ENCODE measurements at places on chromosomes 5 and 9. TPM values are rescaled to one million over a fixed set of nuclear protein-coding genes. Genes with fewer than 3 reads are reported as not detected.
A peak's percentile ranks its signal among the peaks of the same experiment; 100 is the strongest.

GRCh38 chr5:81779125-81779915 lies 28.4 kb upstream of the SSBP2 start:
- no peak for DNase-seq

DNA sequence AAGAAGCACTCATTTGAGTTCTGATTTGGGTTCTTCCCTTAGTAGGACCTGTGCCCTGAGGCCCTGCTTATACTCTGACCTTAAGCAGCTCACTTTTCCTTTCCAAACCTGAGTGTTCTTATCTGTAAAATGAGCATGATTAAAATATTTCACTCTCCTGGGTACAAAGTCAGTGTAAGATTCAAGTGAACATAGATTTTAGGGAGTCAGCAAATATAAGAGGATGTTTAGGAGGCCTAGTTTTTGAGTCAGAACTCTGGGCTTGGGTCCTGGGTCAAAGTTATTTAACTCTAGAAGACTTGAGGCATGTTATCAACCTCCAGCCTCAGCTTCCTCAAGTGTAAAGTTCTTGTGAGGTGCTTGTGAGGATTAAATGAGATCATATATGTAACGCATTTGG lies 8.7 kb upstream of the SPARC start:
- DNase-seq = no peak

Gene INSL4
- total RNA-seq = not detected

DNA sequence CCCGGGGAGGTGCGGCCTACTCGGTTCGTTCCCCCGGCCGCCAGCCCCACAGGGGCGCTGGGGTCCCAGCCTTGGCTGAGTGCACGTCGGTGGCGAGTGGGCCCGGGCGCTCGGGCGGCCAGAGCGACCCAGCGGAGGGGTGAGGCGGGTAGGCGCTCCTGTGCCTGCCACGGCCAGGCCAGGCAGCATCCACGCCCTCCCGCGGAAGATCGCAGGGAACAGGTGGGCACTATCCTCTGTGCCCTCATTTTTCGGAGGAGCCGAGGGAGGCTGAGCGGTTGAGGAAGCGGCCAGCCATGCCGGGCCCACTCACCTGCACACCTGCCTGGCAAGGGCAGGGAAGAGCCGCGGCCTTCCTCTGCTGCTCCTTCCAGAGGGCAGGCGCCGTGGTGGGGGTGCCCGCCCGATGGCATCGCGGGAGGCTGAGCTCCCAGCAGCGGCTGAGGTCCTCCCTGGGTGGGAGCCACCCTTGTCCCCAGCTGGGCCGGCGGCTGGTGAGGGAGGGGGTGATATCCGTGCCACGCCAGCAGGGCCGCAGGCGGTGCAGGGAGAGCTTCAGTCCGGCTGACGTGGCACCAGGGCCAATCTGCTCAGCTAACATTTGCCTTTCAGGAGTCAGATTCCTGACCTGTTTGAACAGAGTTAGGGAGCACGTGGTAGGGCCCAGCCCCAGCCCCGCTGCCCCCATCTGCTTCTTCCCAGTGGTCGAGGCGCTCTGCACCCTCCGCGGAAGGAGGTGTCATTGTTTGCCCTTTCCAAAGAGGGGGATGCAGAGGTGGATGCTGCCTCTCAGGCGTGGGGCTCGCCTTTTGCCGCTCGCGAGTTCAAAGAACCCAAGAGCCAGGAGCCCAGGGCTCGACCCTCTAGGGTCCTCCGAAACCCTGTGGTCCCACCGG lies 1.6 kb upstream of the SEC16A start:
- DNase-seq = peak; percentile 61

DNA sequence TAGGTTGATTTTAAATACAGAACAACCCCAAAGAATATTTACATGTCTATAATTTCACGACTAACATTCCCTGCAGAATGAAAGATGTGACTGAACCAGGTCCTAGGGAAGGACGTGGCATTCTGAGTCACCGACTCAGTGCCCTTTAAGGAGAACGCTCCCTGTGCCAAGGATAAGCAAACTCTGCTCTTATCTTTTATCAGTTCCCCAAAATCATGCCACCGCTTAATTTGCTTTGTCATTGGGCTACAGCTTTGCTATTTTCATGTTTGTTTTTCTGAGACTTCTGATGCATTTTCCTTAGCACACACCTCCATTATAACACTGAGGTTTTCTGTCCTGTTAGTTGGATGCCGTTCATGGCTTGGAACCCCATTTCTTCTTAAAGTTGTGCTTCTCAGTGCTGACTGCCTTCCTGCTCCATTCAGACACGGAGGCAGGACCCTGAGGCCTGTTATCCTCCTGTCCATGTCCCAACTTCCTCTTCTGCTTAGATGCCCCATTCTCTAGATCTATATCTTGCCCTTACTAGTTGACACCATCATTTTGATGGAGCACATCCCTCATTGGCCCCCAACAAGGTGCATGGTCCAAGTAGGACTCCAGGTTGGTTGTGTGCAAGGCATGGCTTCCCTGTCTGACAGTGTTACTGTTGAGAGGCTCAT lies 11.2 kb upstream of the SEMA4D start:
- no peak for DNase-seq

DNA sequence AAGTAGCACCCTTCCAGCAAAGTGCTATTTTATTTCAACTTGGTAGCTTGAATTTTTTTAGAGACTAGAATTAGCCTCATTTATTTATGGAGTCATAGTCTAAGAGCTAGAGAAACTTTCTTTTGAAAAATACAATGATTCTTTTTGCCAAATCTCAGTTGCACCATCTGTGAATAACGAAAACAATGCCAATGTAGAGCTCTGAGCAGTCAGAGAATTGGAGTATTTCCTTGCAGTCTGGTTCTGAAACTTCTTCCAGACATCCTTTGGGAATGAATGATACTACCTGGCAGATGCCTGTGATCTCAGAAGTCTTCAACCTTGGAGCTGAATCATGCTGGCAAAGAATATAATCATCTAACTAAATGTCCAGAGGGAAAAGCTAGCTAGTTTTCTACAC lies 511.5 kb upstream of the CYLC2 start:
- DNase-seq = no peak

Gene OLFML2A
- 3.1 TPM for total RNA-seq

DNA sequence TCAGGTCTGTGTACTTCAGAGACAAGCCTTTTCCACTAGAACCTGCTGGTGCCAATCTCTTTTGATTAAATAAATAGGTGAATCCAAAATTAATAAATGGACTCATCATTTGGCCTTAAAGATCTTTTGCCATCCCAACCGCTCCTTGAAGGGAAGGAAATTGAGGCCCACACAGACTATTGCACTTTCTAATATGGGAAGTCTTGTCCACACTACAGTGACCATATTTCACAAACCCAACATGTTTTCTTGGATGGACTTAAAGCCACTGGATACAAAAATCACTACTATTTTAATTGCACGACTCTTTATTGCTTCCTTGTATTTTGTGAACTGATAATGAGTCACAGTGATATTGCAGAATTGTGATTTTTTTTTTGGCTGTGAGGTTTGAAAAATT lies 135.0 kb downstream of the DIRAS2 start:
- no peak for DNase-seq

DNA sequence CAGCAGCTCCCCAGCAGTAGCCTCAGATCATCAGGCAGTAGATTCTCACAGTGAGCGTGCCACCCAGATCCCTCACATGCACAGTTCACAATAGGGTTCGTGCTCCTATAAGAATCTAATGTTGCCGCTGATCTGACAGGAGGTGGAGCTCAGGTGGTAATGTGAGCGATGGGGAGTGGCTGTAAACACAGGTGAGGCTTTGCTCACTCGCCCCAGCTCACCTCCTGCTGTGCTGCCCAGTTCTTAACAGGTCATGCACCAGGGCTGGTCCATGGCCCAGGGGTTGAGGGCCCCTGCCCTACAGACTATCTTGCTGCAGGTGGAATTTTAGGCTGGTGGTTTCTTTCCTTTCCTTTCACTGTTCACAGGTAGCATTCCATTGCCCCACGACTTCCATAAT lies 100.2 kb downstream of the MRPL36 start:
- no peak for DNase-seq

- DNase-seq = no peak
Observed at GRCh38 chr9:36991516-36992134, 42.4 kb downstream of the PAX5 start.

Gene PROB1
- total RNA-seq = 1.4 TPM

Gene FBP2
- not detected for total RNA-seq

Gene PCDHA6
- total RNA-seq = not detected

DNA sequence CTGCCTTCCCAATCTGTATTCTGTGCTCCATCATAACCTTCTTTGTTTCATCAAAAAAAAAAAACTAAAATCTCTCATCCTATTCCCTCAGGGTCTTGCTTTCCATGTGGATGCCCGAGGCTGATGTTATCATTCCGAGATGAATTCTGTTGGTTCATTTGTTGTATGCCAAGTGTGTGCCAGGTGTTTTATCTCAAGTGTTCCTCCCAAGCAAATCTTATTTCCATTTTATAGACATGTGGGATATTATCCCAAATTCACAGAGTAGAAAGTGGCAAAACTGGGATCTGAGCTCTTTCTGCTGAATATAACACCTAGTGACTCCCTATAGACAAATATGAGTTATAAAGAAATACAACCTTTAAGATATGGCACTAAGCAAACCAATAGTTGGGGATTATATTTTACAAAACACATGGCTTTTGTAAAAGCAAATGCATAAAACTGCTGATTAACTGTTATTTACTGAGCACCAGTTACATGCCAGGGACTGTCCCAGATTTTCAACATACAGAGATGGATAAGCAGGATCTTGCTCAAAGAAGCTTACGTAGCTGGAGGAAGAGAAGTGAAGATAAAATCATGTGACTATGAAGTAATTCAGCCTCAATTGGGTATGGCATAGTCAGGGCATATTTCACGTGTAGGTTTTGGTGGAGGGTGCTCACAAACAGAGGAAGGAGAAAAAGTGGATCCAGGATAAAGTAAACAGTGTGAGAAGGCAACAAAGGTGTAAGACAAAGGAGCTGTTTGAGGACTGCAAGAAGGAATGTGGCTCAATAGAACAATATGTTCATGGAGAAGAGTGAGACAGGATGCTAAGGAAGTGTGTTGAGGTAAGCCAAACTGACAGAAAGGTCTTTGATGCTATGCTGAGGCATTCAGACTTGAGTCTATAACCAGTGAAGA lies 143.3 kb upstream of the ADAMTSL1 start:
- DNase-seq = no peak

GRCh38 chr9:68704814-68705530 lies at the start of gene PIP5K1B:
PIP5K1B (plus strand) TSS chr9:68705240; CDS start chr9:68822615, 117,375 bp downstream.
- peak; percentile 39 for DNase-seq

DNA sequence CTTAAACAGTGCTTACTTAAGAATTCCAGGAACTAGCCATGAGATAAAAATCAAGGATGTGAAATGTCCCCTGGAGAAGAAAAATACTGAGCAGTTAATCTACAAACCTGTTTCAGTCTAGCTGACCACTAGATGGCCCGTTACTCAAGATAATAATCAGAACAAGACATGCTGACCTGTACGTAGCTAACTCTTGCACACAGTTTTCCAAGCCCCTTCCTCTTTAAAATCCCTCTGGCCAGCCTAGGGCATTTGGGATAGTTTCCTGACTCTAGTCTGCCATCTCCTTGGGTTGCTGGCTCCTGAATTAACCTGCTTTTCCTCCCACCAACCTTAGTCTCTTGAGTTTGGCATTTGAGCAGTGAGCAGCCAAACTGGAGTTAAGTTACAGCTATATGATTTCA lies 59.2 kb upstream of the TRAF1 start:
- peak; percentile 44 for DNase-seq

Gene CAAP1
- total RNA-seq = 13.5 TPM

Gene ADAMTSL1
- 3.7 TPM for total RNA-seq

Gene C8G
- total RNA-seq = 0.25 TPM
